Frontal cortex (tissue), 4 donors: ENCODE measurements at places on chromosomes 7 and 10.
A peak's percentile ranks its signal among the peaks of the same experiment; 100 is the strongest.

DNA sequence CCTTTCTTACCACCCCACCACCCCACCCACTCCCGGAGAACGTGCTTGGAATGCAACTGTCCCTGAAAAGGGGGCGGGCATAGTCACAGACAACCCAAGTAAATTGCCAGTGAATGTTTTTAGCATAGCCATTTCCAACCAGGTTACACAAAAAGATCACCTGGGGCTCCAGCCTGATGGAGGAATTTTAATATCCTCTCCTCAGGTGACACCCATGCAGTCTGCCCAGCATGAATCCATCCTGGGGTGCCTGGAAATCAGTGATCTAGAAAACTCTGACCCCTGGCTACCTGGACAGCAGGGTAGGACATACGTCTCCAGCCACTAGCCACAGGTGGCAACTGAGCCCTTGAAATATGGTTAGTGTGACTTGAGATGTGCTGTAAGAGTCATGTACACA, 61.1 kb downstream of the SORBS1 start:
- no peak for DNase-seq

DNA sequence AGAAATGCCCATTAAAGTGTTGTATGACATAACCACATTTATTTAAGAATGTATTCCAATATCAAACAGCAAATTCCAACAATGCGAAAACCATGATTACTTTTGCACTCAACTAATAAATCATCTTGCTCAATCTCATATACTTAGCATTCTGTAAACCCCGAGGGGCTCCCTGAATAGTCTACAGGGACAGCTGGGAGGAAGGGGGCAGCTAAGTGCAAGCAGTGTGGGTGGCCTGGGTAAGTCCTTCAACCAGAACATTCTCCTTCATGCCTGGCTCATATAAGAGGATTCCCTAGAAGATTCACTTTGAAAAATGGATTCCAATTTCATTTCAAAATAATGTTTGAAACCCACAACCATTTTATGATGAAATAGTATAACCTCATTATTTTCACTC, 355.5 kb downstream of the CDC14C start:
- DNase-seq = no peak

- no peak for DNase-seq
Observed at GRCh38 chr10:92999191-92999590, 61.4 kb upstream of the CYP26C1 start.

GRCh38 chr7:114084472-114085312, 165.9 kb upstream of the PPP1R3A start:
- DNase-seq = no peak

DNA sequence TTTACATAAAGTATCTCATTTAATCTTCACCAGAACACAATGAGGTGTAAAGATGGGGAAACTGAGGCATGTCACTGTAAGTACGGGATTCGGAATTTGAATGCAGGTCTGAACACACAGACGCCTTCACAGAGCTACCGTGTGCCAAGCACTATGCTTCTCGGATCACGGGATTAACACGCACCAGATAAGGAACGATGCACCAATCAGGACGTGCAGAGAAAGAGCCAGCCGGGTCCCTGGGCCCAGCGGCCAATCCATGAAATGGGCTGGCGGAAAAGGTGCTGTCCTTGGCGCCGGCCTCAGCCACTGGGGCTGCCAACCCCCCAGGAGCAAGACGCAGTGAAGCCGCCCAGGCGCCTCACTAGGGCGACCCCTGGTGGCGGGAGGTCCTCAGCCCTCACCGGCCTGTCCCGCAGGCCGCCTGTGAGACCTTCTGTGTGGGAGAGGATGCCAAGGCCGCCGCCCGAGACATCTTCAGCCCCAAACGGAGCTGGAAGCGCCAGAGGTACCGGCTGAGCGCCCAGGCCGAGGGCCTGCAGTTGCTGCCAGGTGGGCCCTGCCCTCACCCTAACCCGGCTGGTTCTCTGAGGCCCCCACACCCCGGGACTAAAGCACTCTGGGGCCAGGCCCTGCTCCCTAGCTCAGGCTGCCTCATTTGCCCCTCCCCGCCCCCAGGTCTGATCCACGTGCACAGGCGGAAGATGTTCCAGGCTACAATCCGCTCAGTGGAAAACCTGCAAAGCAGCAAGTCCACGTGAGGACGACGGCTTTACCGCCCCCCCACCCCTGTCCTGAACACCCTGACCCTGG, 15.6 kb downstream of the ATG9B start:
- DNase-seq = peak; percentile 59

DNA sequence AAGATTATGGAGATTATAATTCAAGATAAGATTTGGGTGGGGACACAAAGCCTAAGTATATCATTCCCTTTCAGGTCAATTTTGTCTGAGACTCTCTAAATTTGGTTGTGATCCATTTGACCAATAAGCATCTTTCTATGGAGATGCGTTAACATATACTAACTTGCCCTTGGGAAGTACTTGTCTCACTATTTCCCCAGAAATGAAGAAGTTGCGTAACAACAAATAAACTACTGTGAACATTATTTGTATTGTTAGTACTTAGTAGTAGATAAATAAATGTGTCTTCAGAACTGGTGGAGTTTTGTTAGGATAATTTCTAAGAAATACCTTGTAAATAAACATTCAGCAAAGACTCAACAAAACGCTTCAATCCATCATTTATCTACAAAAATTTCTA, 127.3 kb upstream of the LYZL2 start:
- no peak for DNase-seq

DNA sequence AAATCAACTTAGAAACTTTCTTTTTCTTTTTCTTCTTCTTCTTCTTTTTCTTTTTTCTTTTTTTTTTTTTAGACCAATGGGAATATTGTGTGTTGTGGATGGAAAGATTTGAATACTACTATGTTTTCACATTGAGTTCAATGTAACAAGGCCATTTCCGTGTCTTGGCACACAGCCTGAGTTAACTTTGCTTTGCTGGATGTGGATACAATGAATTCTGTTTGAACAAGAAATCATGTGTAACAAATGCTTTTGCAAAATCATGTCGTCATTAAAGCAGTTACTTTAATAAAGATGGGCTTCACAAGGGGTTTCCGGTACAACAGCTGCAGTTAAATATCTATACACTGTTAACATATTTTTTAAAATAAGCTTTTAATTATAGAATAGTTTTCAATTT, 13.5 kb upstream of the ENTPD1 start:
- DNase-seq = no peak

DNA sequence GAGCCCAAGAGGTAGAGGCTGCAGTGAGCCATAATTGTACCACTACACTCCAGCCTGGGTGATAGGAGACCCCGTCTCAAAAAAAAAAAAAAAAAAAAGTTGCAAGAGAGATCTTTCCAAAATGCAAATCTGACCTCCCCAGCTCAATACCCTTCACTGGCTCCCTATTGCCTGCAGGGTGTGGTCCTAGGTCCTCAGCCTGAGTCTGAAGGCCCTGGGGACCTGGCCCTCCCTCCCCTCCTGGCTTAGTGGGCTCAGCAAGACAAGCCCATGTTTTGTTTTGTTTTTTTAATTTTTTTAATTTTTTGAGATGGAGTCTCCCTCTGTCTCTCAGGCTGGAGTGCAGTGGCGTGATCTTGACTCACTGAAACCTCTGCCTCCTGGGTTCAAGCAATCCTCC, 20.6 kb downstream of the SRRM3 start:
- no peak for DNase-seq

DNA sequence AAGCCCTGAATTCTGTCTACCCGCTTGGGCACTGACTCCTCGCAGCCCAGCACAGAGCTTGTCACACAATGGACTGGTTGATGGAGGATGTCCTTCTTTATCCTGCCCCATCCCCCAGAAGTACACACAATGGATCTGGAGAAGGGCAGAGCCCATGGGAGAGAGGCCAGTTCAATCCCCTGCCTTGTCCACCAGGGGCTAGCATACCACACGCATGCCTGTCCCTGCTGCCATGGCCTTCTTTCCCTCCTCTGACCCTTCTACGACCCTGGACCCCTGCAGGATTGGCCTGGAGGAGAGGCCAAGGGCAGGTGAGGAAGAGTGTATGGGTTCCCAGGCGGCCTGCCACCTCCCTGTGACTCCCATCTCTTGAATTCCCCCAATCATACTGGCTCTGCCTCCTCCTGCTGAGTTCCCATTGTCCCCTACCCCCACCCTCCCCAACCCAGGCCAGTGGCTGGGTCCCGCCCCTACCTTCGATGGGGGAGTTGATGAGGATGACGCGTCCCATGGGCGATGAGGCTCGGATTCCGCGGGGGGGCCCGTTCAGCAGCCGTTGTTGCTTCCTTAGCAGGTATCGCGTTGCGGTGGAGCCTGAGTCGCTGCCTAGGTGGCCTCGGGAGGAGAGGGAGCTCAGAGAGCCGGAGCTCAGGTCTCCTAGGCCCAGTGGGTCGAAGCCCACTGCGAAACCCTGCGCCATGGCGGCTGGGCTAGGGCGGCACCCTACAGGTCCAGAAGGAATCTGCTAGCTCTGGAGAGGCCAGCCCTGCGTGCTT, 1.2 kb downstream of the PDZD7 start:
- DNase-seq = no peak

DNA sequence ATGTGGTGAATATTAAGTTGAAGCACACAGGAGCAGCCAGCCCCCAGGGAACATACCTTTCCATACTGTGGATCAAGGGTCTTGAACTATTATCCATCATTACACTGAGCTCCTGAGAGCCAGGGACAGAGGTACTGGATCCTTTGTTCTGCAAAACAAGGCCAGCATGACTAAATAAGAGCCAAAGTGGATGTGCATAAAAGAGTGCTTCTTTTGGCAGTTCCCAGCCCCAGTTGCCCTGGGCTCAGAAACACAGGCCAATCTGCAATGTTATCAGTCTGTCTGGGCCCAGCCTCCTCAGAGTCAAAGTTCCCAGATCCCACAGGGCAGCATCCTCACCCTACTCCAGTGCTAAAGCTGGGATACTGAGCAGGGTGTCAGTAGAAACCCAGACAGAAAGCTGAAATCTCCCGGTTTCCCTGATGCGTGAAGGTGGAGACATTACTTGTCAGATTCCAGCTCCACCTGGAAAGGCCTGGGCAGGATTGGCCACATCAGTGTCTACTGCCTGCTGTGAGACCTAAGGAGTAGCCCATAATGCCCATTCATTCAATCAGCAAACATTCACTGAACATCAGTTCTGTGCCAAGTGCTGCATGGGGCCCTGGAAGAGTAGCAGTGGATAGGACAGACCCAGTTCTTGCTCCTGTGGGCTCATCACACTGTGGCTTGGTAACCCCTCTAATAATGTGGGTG, 342.7 kb downstream of the CXCL12 start:
- DNase-seq = no peak

DNA sequence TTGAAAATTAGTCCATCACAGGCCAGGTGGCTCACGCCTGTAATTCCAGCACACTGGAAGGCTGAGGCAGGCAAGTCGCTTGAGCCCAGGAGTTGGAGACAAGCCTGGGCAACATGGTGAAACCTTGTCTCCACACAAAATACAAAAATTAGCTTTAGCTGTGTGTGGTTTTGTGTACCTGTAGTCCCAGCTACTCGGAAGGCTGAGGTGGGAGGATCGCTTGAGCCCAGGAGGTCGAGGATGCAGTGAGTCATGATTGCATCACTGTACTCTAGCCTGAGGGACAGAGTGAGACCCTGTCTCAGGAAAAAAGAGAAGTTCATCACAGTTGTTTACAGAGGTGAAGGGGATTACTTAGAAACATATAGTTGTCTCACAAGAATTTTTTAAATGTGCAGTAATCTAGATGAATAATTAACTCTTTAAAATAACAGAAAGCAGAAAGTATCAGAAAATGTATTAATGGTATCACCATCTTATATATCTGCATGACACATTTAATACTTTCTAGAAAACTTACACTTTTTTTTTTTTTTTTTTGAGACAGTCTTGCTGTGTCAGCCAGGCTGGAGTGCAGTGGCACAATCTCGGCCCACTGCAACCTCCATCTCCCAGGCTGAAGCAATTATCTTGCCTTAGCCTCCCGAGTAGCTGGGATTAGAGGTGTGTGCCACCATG, 8.9 kb downstream of the LCOR start:
- no peak for DNase-seq

- DNase-seq = no peak
Observed at GRCh38 chr7:52639981-52640380, 395.5 kb upstream of the POM121L12 start.
